ENCODE measurements at places on chromosomes 12 and 14.

GRCh38 chr12:32198555-32198954 lies 91.9 kb downstream of the BICD1 start:
- no peak for DNase-seq

DNA sequence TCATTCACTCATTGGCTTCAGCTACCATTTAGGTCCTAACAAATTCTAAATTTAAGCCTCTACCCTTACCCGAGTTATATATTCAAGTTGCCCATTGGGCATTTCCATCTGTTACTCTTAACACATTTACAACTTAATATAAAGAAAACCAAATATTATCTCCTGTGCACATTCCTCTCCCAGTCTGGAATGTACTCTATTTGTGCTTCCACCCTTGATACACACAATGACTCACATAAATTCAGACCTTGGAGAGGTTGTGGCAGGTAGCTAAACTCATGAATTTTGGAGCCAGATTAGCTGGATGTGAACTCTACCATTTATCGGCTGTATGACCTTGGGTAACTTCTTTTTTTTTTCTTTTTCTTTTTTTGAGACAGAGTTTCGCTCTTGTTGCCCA lies 51.1 kb downstream of the BRMS1L start:
- no peak for DNase-seq

DNA sequence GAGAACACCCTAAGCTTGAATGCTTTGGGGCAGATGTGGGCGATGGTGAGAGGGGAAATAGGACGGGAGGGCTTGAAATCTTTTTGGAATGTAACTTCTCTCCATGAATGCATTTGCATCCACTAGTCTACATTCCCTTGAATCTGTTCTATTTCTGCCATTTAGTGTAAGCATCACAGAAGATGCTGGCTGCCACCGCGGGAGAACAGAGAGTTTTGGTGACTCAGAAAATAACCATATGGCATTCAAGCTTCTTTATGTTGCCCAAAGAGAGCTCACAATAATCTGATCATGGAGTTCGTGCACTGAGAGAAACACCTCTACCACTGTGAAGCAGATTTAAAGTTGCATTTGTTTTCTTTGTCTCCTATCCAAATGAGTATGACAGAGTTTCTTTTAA lies 52.6 kb upstream of the OTX2 start:
- no peak for DNase-seq

DNA sequence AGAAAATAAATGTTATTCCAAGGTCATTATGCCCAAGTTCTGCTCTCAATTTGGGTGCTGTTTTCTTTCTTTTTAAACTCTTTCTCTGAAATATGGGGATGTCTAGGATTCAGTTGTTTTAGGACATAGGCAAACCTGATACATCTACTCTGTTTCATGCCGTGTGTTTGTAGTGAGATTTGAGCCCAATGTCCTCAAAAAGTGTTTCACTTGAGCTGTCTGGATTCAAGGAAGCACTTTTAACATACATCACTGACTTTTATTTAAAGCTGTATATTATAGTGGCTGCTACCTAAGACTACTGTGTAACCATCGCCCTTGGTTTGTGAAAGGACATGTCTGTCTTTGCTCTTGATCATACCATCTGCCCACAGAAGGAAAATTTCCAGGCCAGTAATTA lies 709.3 kb upstream of the STXBP6 start:
- DNase-seq = no peak

DNA sequence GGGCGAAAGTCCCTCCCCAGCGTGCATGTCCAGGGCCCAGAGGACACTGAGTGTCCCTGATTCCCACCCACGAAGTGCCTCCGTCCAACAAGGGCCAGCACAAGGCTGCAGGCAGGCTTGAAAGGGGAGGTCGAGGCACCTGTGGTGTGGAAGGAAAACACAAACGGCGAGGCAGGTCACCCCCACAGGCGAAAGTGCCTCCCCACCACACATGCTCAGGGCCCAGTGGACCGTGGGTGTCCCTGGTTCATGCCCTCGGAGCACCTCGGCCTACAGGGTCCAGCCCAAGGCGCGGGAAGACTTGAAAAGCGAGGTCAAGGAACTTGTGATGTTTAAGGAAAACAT lies 370.4 kb downstream of the ALG10 start:
- DNase-seq = no peak

DNA sequence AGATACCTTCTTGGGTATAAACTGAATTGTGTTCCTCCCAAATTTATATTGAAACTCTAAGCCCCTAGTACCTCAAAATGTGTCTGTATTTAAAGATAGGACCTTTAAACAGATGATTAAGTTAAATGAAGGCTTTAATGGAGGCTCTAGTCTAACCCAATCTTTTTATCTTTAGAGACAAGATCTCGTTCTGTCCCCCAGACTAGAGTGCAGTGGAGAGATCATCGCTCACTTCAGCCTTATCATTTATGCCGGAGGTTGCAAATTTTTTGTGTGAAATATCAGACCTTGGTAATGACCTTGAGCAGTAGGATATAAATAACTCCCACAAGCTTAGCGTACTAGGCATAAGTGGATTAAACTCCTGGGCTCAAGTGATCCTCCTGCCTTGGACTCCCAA lies 81.8 kb downstream of the C14orf132 start:
- DNase-seq = no peak

DNA sequence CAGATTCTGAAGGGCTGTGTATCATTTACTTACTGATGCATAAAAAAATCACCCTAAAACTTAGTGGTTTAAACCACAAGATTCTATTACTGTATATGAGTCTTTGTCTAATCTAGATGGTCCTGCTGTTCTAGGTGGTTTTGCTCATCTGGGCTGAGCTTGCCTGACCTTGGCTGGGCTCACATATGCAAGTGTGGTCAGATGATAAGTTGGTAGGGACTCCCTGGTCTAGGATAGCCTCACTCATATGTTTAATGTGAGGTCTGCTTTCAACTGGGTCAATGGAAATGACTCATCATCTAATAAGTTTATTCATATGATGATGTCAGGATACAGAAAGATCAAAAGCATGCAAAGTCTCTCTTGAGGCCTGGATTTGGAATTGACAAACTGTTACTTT lies 887.8 kb downstream of the TRHDE start:
- no peak for DNase-seq

- DNase-seq = no peak
Observed at GRCh38 chr12:123929946-123930583, 42.6 kb downstream of the CCDC92 start.

DNA sequence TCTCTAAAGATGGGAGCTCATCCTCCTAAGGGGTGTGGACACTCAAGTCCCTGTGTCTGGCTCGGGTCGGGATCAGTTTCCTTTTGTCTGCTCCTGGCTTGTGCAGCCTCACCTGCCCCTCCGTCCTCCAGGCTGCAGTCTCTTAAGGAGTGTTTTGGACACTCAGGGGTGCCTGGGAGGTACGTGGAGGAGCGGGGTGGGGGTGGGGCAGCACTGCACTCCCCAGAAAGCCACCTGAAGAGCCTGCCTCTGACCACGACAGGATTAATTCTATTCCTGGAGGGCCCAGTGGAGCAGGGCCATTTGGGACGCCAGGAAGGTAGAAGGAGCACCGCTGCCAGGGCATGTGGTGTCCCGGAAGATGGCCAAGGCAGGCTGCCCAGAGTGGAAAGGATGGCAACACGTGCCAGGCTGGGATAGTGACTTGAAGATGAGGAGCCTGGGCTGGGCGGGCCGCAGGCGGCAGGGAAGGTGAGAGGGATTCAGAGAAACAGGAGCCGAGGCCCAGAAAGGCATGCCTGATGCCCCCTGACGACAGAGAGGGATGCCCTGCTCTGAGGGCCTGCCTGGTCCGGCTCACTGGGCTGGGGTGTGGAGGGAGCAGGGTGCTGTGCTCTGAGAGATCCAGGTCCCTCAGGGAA lies 14.8 kb upstream of the LRTM2 start:
- no peak for DNase-seq

- DNase-seq = no peak
Observed at GRCh38 chr14:38837343-38838048, 265.5 kb downstream of the SEC23A start.

- no peak for DNase-seq
Observed at GRCh38 chr12:108650083-108650482, 16.4 kb upstream of the SELPLG start.

DNA sequence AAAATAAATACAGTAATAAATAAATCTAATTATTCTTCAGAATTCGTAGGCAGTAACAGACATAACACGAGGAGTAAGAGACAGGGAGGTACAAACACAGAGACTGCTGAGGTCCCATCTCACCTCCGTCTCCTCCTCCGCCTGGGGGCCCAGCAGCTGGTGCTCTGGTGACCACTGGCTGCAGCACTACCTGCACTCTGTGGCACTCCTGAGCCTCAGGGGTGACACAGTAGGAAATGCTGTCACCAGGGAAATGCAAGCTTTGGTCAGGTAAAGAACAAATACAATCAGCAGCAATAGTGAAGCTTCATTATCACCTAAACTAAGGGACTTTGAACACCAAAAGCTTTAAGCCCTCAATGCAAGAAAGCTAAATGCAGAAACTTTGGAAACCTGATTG lies 19.6 kb downstream of the GSTZ1 start:
- DNase-seq = no peak

- DNase-seq = no peak
Observed at GRCh38 chr12:101777978-101778377, 38.7 kb upstream of the SYCP3 start.

- no peak for DNase-seq
Observed at GRCh38 chr14:60093606-60094005, 1.9 kb downstream of the PCNX4 start.

GRCh38 chr14:65410640-65411039 lies 1.9 kb upstream of the FUT8 start:
- DNase-seq = no peak

DNA sequence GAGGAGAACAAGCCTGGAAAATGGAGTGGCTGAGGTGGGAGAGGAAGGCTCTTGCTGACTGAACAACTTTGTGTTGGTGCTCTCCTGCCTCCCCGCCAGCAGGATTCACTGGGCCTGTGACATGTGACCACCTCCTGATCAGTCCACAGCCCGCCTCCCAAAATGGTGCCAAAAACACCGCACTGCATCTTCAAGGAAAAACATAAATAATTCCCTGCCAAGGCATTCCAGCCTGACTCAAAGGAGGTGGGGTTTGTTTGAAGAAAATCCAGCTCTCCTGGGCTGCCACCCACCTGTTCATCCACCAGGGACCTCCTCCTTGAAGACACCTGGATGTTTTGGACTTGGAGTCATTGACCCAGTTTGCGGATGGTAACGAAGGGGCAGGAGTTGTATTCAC lies 83.8 kb upstream of the PIWIL1 start:
- DNase-seq = no peak

DNA sequence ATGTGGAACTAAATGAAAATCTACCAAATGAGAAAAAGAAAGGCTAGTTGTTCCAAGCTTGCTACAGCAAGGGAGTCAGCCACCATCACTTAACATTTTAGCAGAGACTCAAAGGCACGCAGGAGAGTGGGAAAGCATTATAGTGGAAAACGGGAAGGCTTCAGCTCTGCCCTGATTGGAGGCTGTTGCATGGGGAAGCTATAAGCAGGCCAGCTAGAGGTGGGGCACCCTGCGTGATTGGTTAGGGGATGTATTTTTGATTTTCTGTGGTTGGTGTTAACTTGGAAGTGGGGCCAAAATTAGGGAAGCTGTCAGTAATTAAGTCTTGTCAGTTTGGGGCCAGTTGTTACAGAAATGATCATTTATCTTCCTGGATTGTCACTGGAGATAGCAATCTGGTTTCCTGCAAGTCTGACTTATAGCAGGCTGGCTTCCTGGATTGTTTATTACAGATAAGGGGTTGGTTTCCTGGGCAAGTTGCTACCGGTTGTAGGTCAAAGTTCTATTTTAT lies 93.9 kb downstream of the FAR2 start:
- DNase-seq = no peak

DNA sequence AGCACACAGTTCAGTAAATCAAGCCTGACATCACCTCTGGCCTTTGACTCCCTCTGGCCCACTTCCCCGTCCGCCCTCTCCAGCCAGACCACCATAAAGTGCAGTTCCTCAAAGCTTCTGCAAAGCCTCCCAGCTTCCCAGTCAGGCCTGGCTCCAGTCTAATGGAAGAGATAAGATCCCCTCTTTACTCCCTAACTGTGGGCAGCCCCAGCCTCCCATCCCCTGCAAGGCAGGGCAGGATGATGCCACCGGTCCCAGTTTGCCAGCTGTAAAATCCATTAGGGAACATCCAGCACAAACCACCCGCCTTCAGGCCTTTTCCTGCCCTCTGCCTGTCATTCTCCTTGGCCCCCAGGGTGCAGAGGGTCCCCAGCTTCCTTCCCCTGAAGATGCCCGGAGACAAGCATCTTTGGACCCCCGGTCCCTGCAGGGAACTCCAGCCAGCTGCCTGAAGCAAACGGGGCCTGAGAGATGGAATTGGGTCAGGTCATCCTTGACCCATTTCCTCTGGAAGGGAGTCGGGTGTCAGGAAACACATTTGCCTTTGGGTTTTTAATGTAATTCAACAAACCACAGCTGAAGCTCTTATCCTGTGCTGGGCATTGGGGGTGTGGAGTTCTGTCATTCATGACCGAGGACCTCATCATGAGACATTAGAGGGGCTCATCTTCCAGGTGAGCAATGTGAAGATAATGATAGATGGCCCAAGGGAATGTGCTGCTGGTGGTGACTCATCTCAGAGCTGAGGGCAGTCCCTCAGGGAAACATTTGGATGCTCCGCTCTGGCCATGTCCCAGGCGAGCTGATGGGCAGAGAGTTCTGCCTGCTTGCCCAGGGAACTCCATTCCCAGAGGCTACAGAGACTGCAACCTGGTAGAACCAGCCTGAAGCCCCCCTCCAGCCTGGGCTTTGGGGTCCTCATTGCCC lies 93.8 kb upstream of the CLMN start:
- DNase-seq = no peak

GRCh38 chr12:122969676-122970075 lies 3.4 kb upstream of the ABCB9 start:
- DNase-seq = no peak

DNA sequence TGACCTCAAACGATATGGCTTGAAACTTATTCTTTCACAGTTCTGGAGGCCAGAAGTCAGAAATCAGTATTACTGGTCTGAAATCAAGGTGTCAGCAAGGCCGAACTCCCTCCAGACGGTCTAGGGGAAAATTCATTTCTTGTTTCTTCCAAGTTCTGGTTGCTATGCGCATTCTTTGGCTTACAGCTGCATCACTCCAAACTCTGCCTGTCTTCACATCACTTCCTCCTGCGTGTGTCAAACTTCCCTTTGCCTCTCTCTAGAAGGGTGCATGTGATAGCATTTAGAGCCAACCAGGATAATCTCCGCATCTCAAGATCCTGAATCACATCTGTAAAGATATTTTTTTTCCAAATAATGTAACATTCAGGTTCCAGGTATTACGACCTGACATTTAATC lies 62.8 kb downstream of the DENND5B start:
- DNase-seq = no peak

DNA sequence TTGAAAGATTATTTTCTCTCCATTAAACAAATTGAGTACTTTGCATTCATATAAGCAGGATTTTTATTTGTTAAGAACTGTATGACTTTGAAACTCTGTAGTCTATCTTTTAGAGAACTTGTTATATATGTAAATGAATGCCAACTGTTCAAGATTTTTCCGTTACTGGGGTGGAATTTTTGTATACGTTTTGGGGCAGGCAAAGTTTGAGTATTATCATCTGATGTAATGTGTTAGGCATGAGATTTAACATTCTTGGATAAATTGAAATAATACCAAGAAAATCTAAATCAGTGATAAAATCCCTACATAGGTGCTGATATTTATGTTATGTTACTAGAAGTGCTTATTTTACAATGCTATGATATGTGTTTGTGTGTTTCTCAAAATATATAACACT lies 8.4 kb downstream of the CNOT2 start:
- no peak for DNase-seq
